ENCODE measurements at places on chromosomes 16 and 17.

GRCh38 chr16:27492588-27492979 lies 57.1 kb downstream of the GTF3C1 start:
- DNase-seq: no peak

GRCh38 chr16:51648526-51648925 lies 497.5 kb upstream of the SALL1 start:
- peak; percentile 72 for DNase-seq

DNA sequence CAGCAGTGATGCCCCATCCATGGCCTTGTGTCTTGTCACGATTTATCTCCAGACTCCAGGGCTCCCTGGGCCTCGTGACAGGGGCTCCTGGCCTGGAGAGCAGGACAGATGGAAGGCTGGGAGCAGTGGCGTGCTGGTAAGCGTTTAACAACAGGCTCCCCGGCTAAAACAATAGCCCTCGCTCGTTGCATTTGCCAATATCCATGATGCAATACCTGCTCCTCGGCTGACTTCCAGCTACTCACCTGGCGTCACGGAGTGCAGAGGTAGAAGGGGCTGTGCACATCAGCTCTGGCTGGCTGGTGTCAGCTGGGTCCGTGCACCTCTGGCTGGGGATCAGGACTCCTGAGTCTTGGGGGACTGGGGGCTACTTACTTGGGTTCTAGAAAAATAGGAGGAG lies 1.5 kb upstream of the BICDL2 start:
- DNase-seq: no peak

DNA sequence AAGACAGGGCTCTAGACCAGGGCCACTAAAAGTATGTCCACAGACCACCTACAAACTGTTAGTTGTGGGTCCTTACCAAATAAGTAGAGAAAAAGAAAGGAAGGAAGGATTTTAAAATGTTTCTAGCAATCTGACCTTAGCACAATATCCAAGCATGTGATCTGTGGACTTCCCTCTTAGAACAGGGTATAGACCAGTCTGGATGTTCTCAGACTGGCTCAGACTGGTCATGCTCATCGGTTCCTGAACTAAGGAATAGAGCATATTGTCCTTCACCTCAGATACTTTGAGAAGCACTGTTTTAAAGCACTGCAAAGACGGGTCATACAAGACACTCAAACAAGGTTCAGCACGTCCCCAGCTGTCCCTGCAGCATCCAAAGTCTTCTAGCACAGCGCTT lies 25.8 kb downstream of the CUEDC1 start:
- DNase-seq: no peak
